Retina (tissue), 1 donor: ENCODE measurements at places on chromosomes 6 and 20.

GRCh38 chr6:170192905-170193304, 98.0 kb downstream of the DLL1 start:
- DNase-seq, result no peak

DNA sequence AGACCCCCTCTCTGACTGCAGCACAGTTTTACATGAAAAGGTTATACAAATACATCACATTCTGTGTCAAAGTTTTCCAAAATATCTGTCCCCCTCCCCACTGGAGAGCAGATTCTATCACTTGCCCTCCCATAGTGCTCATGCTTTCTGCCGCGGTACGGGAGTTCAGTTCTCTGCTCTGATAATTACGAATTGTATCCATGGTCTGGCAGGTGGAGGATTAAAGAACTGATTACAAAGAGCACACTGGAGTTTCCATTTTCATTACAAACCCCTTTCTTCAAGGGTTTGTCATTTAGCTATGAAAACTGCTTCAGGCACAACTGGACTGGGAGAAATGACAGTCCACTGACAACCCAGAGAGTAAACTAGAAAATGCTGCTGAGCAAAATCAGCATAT, 166.0 kb downstream of the PDSS2 start:
- no peak for DNase-seq

GRCh38 chr6:118187568-118188164, 280.6 kb downstream of the SLC35F1 start:
- DNase-seq, result no peak

DNA sequence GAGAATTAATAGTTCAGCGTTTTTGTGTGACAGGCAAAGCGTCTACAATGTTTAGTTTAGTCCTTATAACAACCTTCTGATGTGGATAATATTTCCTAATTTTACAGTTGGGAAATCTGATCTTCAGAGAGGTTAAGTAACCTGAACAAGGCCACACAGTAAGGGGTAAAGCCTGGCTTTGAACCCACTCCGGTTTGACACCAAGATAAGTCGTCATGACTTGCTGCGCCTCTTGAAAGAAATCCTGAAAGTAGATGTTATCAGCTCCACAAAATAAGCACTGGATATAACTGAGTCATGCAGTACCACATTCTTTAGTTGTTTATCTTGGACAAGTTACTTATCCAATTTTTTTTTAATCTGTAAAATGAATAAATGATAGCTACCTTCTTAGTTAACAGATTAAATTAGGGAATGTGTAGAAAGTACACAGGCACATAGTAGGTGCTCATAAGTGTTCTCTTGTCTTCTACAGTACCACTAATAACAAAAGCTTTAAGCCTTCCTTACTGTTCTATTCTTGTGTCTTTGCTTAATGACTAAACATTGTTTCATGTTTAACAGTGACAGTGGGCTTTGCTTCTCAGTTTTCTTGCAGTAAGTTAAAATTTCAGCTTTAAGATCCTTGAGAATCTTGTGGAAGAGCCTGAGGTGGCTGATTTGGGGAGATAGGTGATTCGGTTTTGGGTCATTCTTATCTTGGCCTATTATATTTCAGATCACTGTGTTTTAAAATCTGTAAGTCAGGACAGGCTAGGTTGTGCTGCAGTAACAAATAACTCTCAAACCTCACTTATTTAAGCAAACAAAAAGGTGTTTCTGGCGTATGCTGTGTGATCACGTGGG, 2.1 kb downstream of the HIVEP1 start:
- DNase-seq, result no peak

GRCh38 chr20:48689874-48690571, 137.8 kb downstream of the PREX1 start:
- DNase-seq, result no peak

DNA sequence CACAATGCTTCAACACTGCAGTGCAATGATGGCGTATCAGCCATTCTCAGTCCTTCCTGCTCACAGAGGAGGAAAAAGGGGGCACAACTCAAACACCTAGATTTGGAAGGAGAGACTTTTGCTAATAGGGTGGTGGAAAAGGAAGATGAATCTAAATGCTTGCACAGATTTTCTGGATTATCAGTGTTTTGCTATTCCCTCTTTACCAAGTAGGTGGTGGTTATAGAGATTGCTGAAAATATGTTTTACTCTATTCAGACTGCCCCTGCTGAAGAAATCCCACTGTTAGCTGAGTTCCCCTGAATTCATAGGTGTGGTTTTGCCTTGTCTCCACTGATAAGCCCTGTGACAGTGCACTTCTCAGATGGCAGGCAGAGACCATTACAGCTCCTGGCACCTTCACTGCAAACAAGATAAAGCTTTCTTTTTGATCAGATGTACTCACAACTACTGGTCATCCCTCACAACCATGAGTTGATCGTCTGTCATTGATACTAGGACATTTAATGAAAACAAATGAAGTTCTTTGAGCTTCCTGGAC, 311.4 kb downstream of the KIF16B start:
- no peak for DNase-seq

- peak; percentile 82 for DNase-seq
Measured at GRCh38 chr6:25652007-25652515, at the start of gene SCGN. SCGN (plus strand) TSS chr6:25652215; CDS start chr6:25652404, 189 bp downstream.

DNA sequence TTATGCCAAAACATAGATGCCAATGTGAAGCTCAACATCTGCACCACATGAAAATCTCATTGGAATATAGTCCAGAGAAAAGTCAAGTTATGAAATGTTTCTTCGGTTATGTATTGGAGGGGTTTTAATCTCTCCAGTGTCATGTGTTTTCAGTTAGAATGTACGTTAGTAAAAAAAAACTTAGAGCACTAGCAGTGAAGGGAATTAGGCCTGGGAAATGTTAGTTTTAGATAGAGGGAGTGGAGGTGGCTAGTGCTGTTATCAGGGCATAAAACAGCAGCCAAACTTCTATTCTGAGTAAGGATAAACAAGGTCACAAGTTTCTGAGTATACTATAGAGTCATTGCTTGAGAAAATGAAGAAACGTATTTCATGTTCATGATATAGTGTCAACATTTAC, 42.9 kb downstream of the HDGFL1 start:
- DNase-seq, result no peak

- no peak for DNase-seq
Measured at GRCh38 chr6:134057478-134057877, 5.1 kb upstream of the SLC2A12 start.

DNA sequence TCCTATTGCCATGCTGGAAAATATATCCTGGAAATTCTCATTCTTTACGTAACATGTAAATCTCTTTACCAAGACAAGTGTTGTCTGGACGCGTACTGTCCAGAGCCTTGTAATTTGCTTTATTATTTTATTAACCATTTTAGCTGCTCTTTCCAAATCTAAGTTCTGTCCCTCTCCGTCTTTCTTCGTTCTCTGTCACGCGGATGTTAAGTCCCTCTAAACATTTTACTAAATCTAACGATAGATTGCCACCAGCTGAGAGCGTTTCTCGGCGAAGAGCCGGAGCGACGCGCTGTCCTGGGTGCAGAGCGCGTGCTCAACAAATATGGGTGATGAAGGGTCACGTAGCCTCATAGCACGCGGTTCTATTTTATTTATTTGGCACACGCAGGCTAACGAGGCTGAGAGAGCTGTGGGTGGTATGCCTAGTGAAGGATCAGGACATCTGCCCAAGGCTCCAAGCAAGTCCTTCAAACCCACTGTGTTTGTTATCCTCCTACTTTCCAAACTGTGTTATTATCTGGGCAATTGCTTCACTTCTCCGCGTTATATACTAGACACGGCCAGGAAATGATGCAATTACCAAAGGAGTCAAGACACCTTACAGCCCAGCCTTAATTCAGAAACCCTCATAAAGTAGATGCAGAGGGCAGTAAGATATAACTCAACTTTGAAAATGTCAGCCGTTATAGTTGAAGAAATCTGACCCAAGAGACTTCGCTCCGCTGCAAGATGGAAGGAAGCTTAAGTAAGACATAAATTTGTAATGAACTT, 10.0 kb upstream of the NCOA7 start:
- peak; percentile 90 for DNase-seq

DNA sequence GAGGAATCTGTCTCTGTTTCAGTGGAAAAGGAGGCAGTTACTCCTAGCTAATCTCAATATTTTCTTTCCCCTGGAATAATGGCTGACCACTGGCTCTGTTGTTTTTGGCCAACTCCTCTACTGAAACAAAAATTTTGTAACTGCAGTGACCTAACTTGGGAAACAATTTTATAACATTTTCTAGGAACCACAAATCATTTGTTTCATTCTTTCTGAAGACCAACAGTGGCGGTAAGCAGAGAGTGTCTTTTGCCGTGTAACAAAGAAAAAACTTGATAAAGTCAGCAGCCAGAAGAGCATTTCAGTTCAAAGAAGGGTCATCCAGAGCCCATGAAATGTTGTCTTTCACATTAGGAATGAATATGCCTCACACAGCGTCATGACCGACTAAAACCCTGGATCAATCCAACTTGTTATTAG, 11.8 kb upstream of the BFSP1 start:
- no peak for DNase-seq

DNA sequence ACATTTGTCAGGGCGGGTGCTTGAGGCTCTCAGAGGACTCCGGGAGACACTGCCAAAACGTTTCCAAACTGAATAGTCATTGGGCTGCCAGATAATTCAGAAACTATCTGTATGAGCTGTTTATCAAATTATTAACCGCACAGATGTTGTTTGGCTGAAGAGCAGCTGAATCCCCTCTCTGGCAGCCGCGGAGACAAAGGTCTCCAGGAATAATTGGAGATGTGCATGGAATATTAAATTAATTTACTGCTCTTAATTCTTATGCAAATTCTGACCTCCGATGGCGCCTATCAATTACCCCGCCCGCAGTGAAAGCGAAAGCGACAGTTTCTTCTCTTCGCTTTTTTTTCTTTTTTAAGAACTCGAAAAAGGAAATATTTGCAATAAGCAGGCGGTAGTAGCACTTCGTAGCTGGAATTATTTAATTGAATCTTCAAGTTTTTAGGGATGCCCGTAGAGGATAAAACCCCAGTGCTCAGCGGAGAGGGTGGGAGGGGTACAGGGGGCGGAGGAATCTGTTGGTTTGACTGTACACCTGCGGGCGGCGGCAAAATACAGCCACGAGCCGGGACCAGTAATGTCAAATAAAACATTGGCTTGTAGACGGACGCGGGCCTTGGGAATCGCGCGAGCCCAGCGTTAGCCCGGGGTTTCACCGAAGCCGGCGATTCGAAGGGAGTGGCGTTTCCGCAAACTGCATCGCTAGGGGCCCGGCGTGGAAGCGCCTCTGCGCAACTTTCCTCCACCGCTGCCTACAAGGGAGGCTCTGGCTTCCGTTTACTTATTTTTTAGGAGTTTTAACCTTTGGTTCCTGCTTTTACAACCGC, 6.2 kb downstream of the LINC00237 start:
- peak; percentile 78 for DNase-seq

DNA sequence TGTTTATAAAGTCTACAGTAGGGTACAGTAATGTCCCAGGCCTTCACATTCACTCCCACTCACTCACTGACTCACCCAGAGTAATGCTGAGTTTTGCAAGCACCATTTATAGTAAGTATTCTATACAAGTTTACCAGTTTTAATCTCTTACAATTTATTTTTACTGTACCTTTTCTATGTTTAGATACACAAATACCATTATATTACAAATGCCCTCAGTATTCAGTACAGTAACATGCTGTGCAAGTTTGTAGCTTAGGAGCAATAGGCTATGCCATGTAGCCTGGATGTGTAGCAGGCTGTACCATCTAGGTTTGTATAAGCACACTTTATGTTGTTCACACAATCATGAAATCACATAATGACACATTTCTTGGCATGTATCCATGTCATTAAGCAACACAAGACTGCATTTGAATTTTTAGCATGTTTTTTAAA, 673.6 kb downstream of the CD109 start:
- DNase-seq, result no peak

GRCh38 chr6:163705923-163706322, 291.4 kb downstream of the QKI start:
- DNase-seq, result no peak

DNA sequence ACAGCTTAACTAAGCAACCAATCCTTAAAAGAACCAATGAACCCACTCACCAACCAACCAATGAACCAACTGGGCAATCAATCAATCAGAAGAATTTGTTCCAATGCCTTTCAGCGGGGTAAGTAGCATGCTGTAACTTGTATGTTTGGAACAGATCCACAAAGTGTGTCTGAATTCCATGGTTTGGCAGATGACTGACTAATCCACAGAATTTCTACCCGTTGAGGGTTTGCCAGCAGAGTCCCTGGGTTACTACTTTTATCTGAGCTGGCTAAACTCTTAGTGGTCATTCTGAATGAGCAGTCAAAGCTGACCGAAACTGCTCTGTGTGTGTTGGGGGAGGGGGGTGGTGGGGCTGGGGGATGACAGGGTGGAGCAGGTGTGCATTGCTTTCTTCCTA, 125.0 kb upstream of the JAG1 start:
- no peak for DNase-seq
